Posterior cingulate gyrus (tissue), 11 donors: ENCODE measurements at places on chromosomes 12 and 14.

DNA sequence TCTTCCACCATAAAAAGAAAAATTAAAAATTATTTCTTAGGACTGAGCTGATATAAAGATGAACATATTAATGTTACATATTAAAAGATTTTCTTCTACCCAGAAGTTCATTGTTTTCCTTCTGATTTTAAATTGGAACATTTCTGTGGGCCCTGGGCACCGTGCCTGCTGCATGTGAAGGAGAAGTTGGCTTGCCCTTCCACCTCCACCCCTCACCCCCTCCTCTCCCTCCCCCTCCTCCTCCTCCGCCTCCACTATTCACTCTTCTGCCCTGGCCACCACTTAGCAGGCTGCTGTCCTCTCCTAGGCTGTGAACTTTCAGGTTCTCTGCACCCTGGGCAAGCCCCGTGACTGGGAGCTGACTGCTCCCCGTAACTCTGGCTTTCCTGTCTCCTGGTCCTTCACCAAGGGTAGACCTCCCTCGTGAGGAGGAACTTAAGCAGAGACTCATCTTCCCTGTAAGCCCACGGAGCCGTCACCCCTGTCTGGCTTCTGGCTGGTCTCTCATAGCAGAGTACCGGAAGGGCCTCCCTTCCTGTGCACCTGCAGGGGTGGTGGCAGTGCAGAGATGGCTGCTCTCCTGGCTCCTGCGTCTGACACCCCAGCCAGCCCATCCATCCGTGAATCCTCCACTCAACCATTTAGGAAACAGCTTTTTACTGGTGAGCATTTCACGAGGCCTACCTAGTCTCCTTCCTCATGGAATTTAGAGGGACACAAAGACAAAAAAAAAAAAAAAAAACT is 12.8 kb downstream of the TUNAR start:
- no peak for DNase-seq

GRCh38 chr12:107539196-107539939 is 146.2 kb upstream of the PWP1 start:
- DNase-seq, result no peak

DNA sequence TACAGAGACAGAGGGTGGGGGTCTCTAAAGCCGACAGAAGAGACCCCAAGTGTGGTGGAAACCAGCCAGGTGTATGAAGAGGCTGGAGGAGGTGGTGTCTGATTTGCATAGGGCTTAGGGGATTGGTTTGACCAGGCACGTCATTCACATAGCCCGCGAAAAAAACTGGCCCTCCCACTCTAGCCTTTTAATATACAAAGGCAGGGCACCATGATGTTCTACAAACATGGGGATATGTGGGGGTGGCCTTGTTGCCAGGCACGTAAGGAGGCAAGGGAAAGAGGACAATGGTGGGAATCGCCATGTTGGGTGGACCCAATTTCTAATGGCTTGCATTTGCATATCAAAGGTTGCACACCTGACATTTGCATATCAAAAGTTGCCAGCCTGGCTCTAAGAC is 13.2 kb downstream of the LALBA start:
- DNase-seq, result no peak

GRCh38 chr14:102317564-102318248 is 1.8 kb upstream of the ZNF839 start:
- DNase-seq, result no peak

- no peak for DNase-seq
Observed at GRCh38 chr12:24404086-24404815, 454.8 kb upstream of the SOX5 start.

DNA sequence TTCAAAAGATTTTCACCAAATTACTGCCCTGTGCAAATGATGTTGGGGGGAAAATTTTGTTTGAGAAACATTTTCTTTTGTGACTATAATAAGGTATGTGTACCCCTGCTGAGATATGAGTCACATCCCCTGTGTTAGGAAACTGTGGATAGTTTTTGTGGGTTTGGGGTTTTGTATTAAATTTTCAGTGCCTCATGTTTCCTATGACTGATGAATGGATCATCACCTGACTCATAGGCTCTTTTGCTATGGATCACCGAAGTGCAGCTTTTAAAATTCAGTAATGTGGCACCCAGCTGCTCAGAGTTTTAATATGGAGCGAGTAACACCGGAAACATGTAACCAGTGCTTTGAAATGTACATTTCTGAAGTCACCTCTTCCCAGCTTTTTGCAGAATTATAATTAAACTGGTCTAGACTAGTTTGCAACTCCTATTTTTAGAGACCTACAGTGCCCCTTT is 167.4 kb upstream of the HMGA2 start:
- DNase-seq, result no peak

DNA sequence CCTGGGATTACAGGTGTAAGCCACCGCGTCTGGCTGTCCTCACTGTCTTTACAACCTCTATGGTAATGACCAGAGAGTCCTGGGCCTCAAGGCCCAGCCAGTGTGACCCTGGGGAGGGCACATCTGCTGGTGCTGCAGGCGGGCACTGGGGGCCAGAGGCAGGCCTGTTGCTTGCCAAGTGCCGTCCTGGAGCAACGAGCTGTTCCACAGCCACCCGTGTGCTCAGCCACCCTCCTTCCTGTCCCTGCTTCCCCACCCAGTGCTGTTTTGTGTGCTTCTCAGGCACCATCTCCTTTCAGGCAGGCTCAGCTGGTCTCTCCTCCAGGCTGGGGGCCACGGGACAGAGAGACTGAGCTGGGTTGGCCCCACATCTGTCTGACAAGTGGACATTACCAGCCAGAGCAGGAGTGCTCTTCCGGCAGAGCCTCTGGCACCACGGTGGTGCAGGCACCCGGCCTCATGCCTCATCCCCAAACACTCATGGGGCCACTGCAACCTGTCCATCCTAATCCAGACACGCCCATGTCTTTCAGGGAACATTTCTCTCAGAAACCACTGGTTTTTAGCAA is 9.0 kb downstream of the SLC25A47 start:
- no peak for DNase-seq

DNA sequence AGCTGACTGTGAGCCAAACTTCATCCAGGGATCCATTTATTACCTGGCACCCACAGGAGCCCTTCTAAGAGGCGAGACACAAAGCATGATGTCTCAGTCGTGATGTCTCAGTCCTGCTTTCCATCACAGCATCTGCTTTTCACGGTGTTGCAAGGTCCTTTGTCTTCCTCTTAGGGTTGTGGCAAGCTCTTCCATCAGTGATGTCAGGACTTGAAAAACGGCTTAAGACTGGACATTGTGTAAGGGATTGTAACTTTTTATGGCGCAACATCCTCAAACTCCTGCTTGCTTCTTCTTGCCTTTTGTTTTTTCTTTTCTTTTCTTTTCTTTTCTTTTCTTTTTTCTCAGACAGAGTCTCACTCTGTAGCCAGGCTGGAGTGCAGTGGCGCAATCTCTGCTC is 586.5 kb upstream of the TMEM132C start:
- DNase-seq, result no peak

- DNase-seq, result no peak
Observed at GRCh38 chr12:7892186-7892980, 19.7 kb upstream of the SLC2A14 start.

DNA sequence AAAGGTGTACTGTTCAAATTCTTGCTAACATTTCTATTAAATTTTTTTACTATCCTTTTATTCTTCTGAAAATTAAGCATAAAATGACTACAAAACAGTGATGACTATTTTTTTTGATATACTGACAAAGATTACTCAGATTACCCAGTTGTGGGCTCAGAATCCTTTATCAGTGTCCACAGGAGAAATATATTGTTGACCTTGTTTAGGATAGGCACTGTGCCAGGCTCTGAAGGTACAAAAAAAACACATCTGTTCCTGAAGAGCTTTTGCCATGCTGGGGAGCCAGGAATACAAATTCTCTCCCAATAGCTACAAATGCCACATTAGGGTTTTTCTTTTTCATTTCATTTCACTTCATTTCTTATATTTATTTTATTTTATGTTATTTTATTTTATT is 26.9 kb upstream of the GCH1 start:
- DNase-seq, result no peak
